Pulmonary artery endothelial cell (primary cell): ENCODE measurements at places on chromosomes 13 and 19.

DNA sequence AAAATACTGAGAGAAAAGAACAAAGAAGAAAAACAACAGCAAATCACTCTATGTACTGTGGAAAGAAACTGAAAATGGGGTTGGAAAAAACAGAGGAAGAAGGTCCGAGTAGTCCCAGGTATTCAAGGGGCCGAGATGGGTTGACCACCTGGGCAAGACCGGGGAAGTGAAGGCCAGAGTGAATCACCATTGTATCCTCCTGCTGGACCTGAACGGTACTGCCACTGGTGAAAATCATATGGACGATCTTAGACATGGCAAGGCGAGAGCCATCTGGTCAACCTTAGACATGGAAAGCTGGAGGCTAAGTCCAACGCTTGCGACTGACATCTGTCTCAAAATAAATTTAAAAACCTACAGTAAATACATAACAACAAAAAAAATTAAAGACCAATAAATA is 44.4 kb upstream of the ZNF91 start:
- DNase-seq: no peak

- DNase-seq: no peak
Observed at GRCh38 chr19:374183-374885, 29.7 kb upstream of the MIER2 start.

DNA sequence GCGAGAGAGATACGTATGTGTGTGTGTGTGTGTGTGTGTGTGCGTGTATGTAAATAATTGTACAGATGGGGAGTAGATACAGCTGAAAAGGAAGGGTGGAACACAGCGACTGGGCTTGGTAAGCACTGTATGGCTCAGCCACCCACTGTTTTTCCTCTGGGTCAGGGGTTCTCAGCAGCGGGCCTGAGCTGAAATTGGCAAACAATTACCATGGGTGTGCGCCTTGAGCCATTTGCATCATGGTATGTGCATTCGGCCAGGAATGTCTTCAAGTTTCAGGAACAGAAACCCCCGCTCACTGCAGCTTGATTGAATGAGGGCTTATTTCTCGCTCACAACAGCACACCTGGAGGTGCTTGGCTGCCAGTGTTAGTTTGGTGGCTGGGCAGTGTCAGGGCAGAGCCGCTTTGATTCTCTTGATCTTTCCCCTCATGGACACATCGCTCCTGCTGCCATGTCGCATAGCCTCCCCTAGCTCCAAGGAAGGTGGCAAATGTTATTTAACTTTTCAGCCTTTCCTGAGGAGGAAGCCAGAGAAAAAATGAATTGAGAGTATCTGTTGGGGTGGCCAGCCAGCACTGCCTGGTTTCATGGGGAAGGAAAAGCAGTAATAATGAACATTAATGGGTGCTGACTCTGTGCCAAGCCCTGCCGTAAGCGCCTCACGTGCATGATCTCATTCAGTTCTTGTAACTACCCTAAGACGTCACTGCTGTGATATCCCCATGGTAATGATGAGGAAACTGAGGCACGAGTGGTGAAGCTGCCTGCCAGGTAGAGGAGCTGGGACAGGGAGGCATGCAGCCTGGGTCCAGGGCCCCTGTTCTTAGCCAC is 126.9 kb downstream of the SIPA1L3 start:
- DNase-seq: no peak

DNA sequence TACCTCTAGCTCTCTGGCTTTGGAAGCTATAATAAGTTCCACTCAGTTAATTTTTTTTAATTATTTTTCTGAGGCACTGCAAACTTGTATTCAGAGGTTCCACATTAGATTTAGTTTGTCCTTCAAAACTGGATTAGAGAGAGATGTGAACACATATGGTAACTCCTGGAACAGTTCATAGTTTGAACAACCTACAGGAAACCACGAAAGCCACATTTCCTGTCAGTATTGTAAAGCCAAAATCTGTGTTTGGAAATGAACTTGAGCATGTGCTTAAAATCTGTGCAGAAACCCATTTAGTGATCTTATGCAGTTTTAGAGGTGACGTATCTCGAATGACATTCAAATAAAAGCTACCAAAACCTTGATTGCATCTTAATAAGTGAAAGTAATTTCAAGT is 1952.0 kb downstream of the OLFM4 start:
- no peak for DNase-seq

DNA sequence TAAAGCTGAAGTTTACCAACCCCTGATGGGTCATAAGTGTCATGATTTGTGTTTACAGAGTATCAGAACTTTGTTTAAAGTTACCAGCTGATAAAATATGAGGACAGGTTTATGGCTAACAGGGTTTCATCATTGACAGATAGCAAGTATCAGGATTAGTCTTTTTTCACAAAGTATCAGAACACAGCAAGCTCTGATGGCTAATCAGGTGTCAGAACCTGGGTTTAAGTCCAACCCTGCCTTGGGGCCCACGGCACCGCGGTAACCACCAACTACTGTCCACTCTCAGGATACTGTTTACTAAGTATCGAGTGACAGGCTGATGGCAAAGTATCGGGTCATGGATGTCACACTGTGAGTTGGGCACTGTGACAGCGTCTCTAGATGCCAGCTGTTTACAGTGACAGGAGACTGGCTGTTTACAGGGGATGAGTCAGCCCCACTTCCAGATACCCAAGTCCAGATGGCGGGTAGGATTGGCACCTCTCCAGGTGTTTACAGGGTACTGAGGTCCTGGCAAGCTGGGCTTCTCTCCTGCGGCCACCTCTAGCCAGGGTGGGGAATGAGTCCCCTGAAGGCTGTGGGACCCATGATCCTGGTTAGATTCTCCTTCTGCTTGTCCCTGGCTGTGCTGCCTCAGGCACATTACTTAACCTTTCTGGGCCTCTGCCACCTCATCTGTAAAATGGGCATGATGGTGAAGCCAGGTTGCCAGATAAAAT is 21.8 kb downstream of the ARRDC2 start:
- DNase-seq: no peak

GRCh38 chr19:15249972-15250639 is 17.9 kb upstream of the EPHX3 start:
- no peak for DNase-seq

- DNase-seq: no peak
Observed at GRCh38 chr13:75405976-75406703, 75.8 kb downstream of the TBC1D4 start.

GRCh38 chr13:73451221-73452029 is 392.6 kb downstream of the KLF5 start:
- no peak for DNase-seq

GRCh38 chr19:11304936-11305335 is 9.0 kb downstream of the TSPAN16 start:
- no peak for DNase-seq

DNA sequence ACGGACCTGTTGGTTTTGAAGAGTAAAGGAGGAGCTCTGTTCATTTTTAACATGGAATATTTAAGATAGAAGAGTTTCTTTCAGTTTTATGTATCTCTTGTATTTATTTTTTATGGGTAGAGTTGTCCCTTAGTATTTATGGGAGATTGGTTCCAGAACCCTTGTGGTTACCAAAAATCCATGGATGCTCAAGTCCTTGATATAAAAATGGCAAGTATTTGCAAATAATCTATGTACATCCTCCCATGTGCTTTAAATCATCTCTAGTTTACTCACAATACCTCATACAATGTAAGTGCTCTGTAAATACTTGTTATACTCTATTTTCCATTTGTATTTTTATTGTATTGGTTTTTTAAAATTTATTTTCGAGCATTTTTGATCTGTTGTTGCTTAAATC is 63.1 kb downstream of the TM9SF2 start:
- DNase-seq: no peak

DNA sequence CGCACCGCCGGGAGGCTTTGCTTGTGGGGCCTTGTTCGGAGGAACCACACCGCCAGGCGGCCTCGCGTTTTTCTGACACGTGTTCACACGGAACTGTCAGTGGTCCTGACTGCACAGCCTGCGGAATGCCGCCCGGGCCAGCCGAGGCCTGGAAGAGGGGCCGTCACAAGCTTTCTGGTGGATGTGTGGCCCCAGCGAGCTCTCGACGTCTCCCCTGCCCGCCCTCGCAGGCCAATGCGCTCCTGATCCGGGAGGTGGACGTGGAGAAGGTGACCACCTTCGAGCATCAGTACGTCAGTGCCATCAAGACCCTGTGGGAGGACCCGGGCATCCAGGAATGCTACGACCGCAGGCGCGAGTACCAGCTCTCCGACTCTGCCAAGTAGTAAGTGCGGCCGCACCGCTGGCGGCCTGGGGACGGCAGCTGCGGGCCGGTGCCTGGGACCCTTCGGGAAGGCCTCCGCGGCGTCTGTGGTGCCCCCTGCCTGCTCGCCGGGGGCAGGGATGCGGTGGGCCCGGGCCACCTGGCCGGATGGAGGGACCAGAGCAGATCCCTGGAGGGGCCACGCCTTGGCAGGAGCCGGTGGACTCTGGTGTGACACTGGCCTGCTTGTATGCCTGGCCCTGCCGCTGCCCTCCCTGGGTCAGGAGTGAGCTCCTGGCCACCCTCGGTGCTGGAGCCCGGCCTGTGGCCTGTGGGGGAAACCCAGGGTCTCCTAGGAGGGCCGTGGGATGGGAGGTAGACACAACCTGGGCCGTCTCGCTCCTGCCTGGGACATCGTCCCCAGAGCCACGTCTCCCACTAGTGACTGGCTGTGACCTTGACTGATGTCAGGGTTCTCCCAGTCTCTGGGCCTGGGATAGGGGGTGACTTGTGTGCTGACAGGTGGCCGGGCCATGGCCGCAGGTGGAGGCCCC is 19.2 kb downstream of the GNA11 start:
- no peak for DNase-seq

GRCh38 chr13:77114271-77114670 is 87.3 kb upstream of the FBXL3 start:
- no peak for DNase-seq

DNA sequence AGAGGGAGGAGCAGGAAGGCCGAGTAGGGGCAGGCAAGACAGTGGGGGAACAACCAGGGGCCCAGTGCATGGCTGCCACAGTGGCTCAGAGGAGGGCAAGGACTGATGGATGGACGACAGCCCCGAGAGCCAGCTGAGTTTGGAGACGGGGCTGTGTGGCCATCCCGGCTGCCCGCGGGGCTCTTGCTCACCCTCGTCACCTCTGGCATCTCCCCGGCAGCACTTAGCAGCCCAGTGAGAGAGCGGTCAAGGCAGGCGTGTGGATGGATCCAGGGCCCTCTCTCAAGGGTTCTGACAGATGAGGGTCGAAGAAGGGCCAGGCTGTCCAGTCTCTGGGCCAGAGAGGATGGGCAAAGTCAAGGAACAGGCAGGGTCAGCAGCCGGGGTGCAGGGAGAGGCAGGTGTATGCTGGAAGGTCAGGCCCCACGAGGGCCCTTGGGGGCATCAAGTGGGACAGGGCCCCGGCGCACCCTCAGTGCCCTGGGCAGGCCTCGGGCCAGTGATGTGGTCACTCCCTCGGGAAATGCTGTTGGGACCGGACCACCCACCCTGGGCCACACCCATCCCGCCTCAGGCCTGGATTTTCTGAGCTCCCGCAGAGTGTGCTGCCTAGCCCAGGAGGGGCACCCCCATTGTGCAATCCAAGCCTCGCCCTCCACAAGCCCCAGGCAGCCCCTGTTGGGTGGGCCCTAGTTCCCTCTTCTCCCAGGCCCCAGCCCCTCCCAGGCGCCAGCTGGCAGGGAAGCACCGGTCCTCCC is 56.4 kb upstream of the TPM4 start:
- DNase-seq: no peak
